ENCODE measurements at places on chromosomes 2 and 18.
A peak's percentile ranks its signal among the peaks of the same experiment; 100 is the strongest.

GRCh38 chr18:62400916-62401315 lies 75.8 kb downstream of the TNFRSF11A start:
- DNase-seq: no peak

DNA sequence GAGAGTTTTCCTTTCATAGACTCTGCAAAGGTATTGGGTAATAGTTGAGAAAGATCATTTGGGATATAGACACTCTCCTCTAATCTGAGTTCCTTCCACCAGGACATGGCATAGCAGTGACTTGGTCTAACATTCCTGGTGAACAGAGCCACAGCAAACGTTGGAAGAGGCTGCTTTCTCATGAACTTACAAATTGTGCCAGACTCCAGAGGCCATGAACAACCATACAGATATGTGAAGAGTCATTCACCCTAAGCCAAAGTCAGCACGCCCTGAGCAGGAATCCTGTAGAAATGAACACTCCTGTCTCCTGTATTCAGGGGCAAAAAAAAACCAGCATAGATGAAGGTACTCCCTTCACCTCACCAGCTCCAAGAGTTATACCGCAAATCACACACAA lies 152.8 kb downstream of the TMEM18 start:
- peak; percentile 1 for DNase-seq

GRCh38 chr2:70523996-70524965 lies 29.3 kb downstream of the TGFA start:
- peak; percentile 76 for DNase-seq

GRCh38 chr18:136433-136832 lies 21.9 kb upstream of the USP14 start:
- no peak for DNase-seq

- no peak for DNase-seq
These were observed 34.8 kb upstream of the EPG5 start for GRCh38 chr18:46001892-46002291.

GRCh38 chr2:232563580-232563979 lies 13.1 kb downstream of the EIF4E2 start:
- peak; percentile 67 for DNase-seq

DNA sequence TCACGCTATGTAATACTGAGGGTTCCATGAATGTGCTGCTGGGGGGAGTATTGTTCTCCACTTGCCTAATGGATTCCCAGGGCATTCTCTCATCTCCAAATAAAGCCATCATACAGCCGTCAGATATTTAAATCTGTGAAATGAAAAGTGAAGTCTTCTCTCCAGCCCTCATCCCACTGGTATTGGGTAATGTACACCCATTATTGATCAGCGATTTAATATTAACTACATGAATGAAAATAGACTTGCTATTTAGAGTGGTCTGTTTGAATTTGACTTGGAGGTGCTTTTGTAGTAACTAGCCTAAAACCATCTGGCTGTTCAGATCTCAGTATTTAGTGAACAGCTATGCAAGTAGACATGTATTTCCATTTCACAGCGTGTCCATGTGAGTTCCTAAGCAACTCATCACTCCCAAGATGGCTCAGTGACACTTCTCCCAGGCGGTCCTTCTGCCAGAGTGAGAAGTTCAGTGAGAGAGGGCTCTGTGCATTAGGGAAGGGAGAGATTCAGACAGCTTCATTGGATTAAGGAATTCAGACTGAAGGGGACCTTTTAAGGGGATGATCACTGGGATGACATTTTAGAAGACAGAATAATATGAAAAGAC lies 140.7 kb downstream of the WDSUB1 start:
- no peak for DNase-seq

DNA sequence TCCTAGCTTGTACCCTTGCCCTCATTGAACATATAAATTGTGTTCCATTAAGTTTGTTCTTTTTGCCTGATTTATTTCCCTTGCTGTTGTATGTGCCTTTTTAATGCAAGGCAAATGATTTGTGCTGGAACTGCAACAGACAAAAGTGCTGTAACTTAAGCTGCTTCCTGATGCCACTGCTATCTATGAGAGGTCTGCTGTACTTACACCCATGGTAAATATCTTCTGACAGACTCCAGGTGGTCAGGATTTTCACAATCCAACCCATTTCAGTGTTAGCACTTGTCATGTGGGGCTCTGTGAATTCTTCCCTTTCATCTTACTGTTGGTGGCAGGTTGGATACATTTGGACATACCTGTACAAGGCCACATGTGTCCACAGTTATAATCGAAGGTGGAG lies 63.5 kb downstream of the ARHGAP15 start:
- DNase-seq: no peak

- DNase-seq: peak; percentile 9
These were observed 2.0 kb upstream of the UPP2 start for GRCh38 chr2:158099716-158100115.

DNA sequence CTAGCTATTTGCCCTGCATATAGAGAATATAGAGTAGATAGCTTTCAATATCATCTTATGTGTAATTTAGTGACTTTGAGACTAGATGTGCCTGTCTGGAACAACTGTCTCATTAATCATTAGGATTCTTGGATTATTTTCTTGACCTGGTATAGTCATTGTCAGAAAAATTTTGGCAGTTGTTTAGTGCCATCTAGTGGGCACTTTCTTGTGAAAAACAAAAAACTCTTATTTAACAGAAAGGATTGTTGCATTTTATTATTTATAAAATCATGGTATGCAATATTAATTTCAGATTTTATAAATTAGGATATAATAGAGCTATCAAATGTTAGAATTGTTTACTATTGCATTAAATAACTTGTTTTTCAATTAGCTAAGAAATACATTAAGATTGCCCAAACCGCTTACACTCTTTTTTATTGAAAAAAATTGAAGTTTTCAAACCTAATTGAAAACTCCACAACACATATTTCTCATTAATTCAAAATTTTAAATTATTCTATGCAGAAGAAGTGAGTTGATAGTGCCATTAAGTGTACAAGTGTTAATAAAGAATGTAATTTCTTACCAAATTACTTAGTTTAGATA lies 80.3 kb downstream of the DYNAP start:
- peak; percentile 13 for DNase-seq

- DNase-seq: no peak
These were observed 36.2 kb downstream of the CAPN13 start for GRCh38 chr2:30770816-30771576.

- DNase-seq: no peak
These were observed 6.6 kb downstream of the BCL2L11 start for GRCh38 chr2:111127351-111127750.

Data from astrocyte (in vitro differentiated cells and primary cell).